ENCODE measurements at places on chromosomes 7 and 10.

- no peak for DNase-seq
Observed at GRCh38 chr10:99449023-99449422, 18.6 kb upstream of the GOT1 start.

GRCh38 chr10:69239816-69240434 is 19.8 kb downstream of the HKDC1 start:
- no peak for DNase-seq

- no peak for DNase-seq
Observed at GRCh38 chr10:47230482-47230881, 69.5 kb upstream of the GDF10 start.

DNA sequence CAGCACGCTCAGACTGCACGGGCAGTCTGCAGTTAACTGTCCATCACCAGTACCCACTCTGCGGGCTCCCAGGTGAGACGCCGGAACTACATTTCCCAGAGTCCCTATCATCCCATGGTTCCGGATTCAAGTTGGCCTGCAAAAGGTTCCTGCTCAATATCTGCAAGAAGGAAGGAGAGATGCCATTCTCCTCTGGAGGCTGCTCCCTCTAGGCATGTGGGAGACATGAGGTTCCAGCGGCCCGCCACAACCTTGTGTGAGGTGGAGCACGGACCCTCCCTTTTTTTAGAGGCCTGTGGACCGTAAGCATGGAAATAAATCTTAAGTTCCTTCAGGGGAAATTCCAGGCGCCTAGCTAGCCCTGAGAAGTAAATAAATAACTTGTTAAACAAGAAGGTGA is 29.7 kb downstream of the NUP42 start:
- no peak for DNase-seq

GRCh38 chr10:22915314-22915713 is 12.5 kb upstream of the ARMC3 start:
- no peak for DNase-seq

DNA sequence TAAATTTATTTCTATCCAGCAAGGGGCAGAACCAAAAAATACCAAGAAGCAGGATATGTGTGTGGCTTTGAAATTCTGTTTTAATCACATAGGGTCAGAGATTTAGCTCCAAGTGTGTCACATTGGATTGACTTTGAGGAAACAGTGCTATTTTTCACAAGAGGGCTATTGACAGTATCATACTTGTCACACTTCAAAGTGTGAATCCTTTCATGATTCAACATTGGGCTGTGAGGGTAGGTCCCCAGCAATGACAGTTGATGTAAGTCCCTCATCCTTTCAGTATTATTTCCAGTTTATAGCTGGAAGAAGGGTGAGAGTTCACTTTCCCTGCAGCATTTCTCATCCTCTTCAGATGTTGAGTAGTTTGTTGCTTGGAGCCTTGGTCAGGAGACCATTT is 7.4 kb downstream of the CCNY start:
- DNase-seq: no peak

DNA sequence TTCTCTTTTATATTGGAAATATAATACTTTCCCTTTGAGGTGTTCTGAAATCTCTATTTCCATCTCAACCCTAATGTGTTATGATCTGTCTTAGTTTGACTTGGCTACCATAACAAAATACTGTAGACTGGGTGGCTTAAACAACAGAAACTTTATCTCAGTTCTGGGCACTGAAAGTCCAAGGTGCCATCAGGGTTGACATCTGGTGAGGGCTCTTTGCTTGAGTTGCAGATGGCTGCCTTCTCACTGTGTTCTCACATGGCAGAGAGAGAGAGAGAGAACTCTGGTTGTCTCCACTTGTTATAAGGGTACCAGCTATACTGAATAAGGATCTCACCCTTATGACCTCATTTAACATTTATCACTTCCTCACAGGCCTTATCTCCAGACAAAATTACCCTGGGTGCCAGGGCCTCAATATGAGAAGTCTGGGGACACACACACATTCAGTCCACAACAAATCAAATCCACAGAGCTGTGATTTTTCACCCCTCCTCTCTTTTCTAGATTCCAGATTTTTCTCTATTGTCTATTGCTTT is 104.5 kb downstream of the SRI start:
- no peak for DNase-seq

DNA sequence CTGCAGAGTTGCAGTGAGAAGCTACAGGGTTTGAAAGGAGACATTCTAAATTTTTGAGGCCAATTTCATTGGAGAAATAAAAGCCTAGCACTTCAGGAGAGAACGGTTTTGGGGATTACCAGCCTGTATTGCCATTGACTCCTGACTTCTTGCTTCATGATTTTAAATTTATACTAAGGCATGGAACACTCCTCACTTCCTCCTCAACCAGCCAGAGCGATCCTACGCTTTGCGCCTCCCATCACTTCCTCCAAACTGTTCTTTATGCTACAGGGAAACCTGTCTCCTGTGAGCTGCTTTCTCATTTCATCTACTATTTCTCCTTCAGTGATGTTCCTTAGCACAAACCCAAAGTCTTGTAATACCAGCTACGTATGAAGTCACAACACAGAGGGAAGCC is 495.1 kb downstream of the SUGCT start:
- no peak for DNase-seq

DNA sequence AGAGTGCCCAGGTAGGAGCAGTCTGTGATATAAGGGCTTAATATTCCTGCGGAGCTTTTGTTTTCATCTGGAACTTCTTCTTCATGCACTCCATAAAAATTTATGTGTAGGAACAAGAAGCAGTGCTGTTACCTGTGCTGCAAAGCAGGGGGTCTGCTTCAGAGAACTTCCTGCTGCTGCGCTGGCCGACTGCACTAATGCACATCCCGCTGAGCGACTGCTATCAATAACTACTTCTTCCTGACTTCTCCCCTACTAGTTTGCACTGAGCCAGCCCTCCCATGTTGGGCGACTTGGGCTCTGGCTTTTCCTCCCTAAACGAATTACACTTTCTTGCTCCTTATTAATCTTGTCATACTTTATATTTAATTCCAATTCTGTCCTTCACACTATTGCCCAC is 150.3 kb downstream of the NEBL start:
- DNase-seq: no peak

DNA sequence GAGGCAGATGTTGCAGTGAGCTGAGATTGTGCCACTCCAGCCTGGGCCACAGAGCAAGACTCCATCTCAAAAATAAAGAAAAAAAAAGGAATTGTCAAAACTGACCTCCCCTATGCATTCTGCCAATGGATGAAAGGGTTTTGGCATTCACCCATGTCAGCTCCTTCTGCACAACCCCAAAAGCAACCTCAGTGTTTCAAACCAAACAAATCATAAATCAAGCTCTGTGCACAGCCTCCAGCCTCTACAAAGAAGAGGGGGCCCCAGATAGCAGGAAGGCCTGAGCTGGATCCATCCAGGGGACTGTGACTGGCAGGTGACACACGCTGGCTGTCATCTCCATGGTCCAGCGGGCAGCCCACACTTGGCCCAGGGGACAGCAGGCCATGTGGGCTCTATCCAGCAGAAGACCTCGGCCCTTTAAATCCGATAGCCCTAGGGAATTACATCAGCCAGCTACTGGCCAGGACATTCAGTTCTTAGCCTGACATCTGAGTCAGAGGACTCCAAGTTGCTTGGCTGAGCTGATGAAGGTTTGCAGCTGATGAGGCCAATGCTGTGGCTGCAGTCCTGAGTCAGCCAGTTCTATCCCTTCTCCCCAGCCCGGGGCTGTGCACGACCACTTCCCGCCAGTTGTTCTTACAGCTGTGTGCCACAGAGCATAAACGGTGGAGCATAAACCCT is 52.0 kb upstream of the FIGNL1 start:
- no peak for DNase-seq

DNA sequence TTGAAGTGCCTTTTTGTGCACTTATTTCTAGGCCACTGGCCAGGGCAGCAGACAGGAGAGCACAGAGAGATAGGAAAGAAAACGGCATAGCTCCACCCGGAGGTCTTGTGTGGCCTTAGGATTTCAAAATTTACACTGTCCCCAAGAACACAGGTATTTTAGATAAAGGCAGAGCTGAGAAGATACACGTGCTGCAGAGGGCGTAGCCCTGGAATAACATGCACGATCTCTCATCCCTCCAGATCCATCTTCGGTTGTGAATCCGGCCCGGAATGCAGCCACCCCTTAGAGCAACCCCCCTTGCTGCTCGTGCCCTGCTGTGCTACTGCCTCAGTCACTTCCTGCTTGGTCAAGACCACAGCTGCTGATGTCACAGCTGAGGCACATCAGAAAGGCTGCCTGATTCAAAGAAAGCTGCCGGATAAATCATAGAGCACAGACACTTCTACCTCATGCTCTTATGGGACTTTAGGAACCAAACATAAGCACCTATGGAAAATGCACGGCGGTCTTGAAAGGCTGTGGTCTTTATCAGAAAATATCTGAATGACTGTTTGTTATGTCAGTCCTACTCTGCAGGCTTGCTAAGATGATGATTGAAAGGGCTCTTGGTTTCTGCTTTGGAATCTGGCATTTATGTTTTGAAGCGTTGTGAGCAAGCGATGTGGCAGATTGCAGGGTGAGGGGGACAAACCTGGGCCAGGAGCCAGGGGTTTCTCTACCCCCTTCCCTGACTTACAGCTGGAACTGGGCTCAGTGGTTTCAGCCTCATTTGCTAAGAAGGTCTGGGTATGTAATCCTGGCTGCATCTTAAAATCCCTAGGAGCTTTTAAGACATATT is 152.0 kb downstream of the SVIL start:
- DNase-seq: no peak

DNA sequence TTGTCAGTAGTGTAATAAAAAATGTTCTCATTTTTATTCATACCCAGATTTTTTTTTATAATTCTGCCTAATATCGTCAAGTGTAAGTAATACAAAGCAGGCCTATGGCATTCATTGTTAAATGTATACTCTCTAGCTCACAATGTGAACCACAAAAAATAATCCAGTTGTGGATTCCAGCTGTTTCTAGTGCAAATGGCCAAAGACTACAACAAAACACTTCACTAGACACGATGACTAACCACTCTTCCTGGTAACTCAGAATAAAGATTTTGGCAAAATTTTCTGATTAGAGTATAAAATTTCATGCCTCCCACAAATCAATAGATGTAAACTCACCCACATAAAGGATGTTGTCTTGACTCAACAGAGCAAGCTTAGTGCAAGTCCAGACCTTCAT is 396.6 kb downstream of the DGKB start:
- DNase-seq: no peak

DNA sequence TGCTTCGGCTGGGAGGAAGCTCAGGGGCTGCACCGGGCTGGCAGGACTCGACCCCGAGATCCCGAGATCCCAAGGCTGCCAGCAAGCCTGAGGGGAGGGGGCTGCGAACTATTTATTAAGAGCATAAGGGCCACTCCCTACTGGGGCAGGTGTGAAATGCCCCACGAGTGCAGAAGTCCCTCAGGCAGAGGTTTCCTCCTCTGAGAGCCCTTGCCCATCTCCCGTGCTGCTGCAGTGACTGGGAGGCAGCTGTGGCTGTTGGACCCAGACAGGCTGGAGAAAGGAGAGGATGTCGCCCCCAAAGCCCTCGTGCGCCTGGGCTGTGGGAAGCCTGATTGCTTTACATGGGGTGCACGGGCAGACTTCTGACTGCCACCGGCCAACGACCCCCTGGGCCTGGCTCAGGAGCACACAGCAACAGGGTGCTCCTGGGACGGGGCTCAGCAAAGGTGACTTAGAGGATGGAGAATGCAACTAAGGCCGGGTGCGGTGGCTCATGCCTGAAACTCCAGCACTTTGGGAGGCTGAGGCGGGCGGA is 39.8 kb downstream of the RGS10 start:
- DNase-seq: no peak

- DNase-seq: no peak
Observed at GRCh38 chr10:126235979-126236851, 152.1 kb downstream of the ADAM12 start.

DNA sequence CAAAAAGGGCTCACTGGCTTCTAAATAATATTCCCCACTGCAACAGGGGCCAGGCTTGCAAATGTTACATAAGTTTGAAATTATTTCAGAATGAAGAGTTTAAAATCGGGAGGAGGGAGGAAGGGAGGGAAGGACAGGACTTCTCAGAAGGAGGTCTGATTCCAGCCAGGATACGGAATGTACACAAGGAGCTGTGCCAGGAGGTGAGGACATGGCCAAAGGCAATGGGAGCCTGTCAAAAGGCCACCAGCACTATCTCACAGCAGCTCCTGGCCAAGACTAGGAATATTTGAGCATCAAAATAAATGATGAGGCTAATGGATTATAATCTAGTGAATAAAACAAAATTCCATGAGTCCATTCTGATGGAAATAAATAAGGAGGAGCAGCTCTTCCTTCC is 18.6 kb upstream of the DRGX start:
- no peak for DNase-seq

DNA sequence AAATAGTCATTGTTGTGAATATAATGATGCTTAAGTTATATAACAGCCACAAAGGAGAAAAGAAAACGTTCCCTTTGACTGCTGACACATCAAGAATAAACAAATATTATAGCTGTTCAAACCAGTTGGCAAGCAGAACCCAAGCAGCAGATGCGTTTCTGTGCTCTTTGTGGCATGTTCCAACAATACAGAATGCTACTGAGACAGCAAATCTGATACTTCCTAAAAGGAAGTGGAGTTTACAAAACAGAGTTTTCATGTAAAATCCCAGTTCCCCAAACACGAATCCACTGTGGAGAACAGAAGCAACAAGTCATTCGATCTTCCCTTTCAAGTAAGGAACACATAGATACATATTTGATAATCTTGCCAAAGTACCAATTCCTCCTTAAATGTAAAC is 170.9 kb upstream of the ASAH2 start:
- peak; percentile 14 for DNase-seq

DNA sequence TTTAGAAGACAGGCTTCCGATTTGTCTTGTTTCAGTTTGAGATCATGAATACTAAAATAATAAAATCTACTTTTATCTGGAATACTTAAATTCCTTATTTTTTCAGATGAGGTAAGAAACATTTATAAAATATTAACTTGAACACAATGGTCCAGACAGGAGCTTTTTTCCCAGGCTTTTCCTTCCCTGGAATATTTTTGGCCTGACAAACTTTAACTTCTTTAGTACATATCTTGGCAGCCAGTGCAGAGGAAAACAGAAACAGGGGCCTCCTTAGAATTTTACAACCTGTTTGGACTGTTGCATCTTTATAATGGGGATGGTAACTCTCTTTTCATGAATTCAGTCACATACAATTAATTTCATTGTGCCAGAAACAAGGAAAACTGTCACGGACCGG is 41.4 kb downstream of the NRP1 start:
- no peak for DNase-seq

DNA sequence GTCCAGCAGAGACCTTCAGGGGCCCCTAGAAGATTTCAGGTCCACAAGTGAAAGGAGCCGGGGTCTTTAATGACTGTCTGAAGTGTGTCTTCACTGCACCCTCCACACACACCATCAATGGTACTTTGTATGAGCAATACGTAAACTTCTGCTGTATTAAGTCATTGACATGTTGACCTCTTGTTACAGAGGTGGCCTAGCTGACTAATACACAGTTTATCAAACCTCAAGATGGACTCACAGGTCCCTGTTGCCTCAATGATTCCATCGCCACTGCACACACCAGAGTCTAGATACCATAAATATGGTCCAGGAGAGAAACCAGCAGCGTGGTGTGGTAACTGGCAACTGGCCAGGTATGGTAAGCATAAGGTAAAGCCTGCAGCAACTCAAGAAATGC is 19.5 kb downstream of the KCNMA1 start:
- DNase-seq: no peak

- DNase-seq: no peak
Observed at GRCh38 chr7:152913492-152913891, 153.9 kb downstream of the ACTR3B start.

GRCh38 chr7:158321936-158322615 is 265.5 kb downstream of the PTPRN2 start:
- DNase-seq: no peak

Measured in NCI-H345 (cell line).